ENCODE measurements at places on chromosomes 2 and 18.

DNA sequence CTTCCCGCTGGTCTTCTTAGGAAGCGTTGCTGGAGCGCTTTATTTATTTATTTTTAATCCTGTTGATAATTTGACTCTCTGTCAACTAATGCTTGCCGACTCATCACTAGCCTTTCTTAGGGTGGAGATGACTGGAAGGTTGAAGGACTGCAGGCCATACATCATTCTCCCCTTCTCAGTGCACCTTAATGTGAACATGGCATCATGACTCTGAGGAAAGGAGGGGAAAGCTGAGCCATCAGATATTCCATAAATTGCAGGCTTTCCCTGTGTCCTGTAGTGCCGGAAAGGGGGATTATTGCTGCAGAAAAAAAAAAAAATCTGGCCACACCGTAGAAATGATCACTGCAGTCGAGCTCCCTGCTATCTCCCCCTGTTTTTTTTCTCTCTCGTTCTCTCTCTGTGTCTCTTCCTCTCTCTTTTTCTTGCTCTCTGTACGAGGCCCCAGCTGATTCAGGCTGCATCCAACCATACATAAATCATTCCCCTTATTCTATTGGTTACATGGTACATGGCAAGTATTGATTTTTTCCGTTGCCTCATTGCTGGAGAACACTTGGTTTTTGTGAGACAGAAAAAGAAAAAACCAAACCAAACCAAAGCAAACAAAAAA is 125.8 kb upstream of the EFEMP1 start:
- no peak for DNase-seq

- no peak for DNase-seq
Measured at GRCh38 chr18:51287818-51288508, 90.5 kb upstream of the MEX3C start.

GRCh38 chr2:88654714-88655113 is 27.4 kb upstream of the EIF2AK3 start:
- DNase-seq: no peak

DNA sequence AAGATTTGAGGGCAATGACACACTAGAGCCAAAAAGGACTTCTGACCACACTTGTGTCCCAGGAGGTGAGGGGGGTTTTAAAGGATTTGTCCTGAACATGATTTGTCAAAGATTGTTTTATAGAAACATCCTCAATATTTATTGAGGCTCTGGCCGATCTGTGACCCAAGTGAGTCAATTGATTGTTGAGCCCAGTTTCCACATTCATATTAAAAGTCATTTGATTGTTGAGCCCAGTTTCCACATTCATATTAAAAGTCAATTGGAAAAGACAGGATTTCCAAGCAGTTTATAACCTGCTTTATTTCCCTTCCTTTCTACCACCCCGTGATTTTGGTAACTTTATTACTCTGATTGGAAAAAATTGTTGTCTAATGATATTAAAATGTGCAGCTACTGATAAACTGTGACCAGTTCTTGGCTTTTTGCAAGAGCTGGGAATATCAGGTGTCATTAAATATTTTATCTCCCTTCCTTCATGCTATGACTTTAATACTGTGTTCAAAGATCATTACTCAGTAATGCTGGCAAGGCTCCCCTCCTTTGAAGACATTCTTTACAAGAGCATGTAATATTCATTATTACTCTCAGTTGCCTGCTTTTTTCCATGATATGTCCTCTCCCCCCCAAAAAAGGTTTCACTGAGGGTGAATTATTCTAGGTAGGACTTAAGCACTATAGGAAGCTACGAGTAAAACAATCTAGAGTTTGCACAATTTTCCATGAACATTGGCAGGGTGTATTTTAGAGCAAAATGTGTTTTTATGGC is 75.3 kb downstream of the HRH4 start:
- DNase-seq: no peak

DNA sequence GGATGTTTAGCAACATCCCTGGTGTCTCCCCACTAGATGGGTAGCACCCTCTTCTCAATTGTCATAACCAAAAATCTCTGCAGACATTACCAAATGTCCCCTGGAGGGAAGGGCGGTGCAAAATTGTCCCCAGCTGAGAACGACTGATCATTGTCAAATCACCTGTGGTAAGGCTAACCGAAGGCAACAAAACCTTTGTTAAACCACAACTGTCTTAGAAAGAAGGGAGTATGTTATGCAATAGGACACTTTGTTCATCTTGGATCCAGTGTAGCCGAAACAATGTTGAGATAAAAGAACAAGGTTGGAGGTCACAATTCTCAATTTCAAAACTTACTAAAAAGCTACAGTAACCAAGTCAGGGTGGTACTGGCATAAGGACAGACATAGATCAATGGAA is 50.3 kb upstream of the ST3GAL5 start:
- DNase-seq: no peak

DNA sequence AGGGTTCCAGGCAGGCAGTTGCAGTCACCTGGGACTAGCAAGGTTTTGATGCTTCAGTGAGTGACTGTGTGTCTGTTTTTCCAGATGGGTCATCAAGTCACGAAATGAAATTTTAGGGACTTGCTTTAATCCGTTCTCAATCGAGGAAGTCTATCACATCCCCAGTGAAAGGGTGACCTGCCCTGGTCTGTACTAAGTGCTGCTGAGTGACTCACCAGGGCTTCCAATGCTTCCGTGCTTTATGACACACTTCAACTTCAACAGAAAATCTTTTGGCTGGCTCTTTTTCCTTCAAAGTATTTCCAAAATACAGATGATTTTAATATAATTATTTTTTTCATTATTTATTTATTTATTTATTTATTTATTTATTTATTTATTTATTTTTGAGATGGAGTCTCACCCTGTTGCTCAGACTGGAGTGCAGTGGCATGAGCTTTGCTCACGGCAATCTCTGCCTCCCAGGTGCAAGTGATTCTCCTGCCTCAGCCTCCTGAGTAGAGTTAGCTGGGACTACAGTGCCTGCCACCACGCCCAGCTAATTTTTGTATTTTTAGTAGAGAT is 18.4 kb downstream of the TFCP2L1 start:
- DNase-seq: no peak

DNA sequence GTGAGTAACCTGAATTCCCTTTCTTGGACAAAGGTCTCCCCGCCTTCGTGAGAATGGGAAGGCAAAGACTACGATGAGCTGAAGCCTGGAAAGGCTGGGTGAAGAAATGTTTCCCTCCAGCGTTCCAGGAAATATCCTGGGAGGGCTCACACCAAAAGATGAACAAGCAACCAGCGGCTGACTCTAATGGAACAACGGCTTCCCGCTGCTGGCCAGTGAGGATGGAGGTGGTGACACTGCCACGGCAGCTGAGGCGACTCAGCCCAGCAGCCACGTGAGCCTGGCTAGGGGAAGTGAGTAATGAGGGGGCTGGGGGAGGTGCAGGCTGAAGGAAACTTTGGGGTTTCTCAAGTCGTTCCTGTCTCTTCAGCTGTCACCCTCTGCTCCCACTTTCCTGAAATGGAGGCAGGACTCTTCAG is 105.0 kb upstream of the SMAD7 start:
- DNase-seq: peak; percentile 89

DNA sequence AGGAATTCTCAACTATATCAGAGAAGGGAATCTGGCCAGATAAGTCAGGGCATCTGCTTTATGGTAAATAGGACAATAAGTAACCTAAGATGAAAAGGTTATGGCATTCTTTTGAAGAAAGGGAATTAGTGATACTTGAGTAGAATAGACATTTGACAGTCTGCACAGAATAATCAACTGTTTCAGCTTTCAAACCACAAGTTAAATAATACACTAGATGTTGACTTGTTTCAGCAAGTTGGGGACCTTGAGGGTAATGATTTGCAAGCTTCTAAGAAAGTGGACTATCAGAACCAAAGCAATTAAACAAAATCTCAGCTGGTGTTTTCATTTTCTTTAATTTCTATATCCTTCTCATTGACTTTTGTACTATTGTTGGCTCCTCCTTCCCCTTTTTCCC is 54.5 kb downstream of the SLC39A10 start:
- no peak for DNase-seq

DNA sequence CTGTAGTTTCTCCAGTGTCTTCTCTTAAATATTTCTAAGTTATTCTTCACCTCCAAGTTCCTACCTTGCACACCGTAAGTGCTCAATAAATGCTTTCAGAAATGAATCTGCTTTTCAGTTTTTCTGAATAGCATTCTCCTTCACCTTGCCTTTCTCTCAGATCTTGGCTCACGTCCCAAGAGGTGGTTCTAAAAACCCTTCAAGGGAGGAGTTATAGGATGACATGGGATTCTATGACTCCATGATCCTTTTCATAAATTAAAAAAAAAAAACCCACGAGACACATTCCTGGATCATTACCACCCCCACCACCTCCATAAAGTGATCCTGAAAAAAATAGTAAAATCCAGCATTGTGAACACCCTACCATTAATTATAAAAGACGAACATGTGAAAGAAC is 11.7 kb downstream of the KCTD1 start:
- DNase-seq: no peak

DNA sequence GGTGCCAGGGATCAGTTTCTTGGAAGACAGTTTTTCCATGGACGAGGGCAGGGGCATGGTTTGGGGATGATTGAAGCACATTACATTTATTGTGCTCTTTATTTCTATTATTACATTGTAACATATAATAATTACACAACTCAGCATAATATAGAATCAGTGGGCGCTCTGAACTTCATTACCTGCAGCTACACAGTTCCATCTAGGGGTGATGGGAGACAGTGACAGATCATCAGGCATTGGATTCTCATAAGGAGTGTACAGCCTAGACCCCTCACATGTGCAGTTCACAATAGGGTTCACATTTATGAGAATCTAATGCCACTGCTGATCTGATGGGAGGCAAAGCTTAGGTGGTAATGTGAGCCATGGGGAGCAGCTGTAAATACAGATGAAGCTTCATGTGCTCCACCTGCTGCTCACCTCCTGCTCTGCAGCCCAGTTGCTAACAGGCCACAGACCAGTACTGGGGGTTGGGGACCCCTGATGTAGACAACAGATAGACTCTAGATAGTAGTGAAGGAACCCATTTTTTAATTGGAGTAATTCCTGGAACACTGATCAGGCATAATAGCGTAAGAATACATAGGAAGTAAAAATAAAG is 41.5 kb upstream of the MC4R start:
- DNase-seq: no peak

DNA sequence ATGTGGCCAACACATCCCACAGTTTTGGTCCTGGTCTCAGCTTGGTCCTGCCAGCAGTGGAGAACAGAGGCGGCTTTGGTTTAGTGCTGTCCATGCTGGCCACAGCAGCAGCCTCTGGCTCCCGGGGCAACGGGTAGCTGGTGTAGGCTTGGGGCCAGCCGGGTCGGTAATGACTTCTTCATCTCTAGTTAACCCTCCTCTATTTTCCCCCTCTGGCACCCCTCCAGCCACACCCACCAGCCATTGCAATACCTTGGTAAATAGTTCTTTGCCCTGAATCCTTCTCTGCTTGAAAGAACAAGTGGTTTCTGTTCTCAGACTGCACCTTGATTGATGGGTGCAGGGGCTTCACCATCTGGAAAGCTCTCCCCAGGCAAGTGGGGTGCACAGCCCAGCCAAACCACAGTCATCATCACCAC is 31.7 kb upstream of the ZNF396 start:
- DNase-seq: no peak

GRCh38 chr18:67242001-67242400 is 274.5 kb downstream of the DSEL start:
- no peak for DNase-seq

DNA sequence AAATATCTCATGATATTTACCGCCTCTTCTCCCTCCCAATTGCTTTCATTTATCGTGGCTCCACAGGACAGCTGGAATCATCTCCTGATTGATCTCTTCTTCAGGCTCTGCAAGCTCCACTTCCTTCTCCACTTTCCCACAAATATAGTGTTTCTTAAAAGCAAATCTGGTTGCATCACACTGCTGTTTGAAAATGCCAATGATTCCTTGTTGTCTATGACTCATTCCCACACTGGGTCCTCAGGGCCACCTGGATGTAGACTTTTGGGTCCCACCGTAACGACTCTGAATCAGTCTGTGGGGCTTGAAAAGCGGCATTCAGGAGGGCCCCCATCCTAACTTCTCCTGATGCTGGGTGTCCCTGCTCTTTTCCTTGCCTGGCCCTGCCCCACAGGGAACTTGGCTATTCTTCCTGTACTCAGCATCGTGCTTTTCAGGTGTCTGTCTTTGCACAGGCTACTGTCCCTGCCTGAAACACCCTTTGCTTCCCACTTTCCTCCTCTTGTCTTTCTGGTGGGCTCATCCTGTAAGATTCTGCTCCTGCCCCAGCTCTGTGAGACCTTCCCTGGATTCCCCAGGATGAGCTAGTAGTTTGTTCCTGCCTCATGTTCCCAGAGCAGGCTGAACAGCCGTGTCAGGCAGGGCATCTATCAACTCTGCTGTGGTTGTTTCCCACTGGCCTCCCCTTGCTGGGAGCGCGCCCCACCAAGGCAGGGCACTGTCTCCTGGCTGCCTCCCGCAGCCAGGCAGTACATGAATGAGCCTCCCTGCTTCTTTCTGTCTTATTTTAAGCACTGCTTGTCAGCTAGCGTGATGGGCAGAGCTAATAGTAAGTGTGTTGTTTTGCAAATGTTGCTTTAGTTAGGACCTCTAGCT is 111.9 kb downstream of the KCTD1 start:
- DNase-seq: no peak

DNA sequence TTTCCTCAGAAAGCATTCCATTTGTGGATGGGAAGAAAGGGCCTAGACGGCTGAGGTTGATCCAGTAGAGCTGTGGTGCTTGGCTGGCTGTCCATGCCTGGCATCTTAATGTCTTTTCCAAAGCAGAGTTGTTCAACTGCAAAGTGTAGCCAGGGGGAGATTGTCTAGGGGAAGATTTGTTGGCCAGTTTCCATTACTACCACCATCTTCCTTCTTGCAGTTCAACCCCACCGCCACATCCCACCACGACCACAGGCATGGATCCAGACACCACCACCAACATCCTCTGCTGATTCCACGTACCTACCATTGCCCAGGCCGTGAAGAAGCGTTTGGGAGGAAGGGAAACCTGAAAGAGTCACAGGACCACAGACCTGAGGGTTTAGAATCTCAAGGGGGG is 50.7 kb upstream of the HAAO start:
- DNase-seq: no peak

DNA sequence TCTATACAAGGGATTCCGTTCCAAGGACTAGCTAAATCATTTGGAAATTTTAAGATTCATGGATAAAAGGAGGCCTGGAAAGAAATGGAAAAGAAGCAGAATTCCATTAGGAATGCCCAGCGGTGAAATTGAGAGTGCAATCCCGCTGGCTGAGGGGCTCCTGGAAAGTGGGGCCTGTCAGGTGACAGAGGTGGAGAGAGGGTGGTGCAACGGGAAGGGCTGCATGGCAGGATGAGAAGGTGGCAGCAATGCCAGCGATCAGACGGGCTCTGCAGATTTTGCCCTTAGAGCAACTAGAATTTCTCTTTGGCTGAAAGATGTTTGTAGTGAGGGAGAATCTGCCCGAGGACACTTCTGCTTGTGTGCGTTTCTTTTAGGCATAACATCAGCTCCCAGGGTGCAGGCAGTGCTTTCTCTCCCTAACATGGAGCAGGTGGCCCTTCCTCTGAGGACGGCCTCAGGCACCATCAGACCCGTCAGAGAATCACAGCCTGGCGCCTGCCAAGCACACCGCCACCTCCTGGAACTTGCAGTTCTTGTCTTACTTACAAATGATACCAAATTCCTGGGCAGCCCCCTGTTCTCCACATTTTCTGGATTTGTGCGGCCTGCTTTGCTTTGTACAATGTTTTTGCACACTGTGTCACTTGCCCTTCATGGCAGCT is 261.6 kb downstream of the NDUFA10 start:
- DNase-seq: no peak

Measured in CD14-positive monocyte (primary cell).